ENCODE measurements at places on chromosomes 5 and 9.
A peak's percentile ranks its signal among the peaks of the same experiment; 100 is the strongest.

GRCh38 chr9:89611425-89611824 is 6.6 kb downstream of the GADD45G start:
- DNase-seq, result peak; percentile 62

GRCh38 chr5:113242481-113243348 is 192.1 kb downstream of the TSSK1B start:
- DNase-seq, result no peak

GRCh38 chr5:40355846-40356245 is 323.9 kb upstream of the PTGER4 start:
- no peak for DNase-seq

DNA sequence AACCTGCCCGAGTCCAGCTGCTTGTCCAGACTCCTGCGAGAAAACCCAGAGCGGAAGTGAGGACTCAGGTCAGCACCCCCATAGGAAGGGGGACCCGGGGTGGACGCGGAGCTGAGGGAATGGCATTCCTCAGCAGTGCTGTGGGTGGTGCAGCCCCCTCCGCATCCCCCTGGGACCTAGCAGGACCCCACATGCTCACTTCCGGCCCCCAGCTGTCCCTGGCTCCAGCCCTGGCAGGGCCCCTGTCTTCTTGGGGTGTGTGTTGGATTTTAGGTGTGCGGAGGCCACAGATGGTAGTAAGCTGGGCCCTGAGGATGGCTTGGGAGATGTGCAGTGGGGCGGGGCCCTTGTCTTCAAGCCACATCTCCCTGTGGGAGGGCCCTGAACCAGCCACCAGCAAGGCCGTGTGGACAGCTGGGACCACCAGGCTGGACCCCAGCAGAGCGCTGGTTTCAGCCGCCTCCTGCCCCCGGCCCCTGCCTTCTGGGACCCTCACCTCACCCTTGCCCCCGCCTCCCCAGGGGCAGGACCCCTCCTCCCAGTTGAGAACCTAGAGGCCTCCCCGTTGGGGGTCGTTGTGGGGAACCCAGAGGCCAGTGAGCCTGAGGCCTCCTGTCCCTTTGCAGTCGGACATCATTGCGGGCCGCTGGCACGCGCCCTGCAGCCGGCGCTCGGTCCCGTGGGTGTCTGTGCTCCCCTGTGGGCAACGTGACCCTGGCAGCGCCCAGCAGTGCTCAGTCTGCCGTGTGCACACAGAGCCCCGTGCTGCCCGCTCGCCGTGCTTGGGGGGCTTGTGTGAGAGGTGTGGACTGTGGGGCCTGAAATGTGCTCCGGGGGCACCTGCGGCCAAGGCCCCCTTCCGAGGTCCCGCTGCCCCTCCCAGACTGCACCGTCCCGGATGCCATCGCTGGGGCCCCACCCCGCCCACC is 10.8 kb upstream of the SLC9A3 start:
- no peak for DNase-seq

GRCh38 chr5:120463991-120464626 is at the start of gene PRR16:
TSS of gene PRR16 (plus strand) at chr5:120464300.
- peak; percentile 88 for DNase-seq

DNA sequence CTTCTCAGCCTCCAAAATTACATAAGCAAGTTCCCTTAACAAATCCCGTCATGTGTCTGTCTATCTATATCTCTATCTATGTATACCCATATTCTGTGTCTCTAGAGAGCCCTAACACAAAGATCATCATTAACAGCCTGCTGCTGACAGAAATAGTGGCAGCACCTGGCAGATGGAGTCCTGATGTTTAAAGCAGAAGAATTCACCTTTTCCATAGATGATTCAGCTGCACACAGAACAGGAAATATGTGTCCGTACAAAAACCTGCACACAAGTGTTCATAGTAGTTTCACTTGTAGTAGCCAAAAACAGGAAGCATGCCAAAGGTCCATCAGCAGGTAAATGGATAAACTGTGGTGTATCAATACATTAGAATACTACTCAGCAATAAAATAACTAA is 45.0 kb upstream of the ACO1 start:
- no peak for DNase-seq

DNA sequence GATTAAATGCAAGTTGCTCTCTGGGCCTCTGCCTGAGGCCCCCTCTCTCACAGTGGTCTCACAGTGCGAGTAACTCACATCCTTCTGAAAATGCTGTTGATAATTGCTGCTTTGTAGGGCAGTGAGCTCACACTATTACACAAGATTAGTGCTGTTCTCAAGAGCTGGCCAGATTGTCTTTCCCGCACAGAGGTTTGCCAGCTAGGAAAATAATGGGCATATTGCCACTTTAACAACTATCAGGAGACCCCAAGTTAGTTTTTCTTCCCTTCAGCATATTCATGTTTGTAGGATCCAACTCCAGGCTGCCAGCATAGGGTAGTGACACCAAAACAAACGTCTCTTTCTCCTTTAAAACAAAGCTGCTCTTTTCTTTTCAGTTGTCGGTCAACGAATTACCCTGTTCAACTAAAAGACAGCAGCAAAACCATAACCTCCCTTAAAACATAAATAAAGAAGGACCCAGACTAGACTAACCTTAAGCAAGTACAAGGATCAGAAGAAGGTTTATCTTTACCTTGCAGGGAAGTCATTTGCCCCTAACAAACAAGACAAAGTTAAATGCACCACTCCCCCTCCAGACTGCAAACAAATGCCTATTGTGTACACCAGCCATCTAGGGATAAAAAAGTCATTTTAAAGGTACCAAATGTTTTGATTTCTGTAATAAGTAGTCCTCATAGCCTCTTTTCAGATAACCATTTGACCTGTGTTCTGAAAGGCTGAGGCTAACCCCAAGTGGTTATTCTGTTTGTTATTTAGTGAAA is 91.4 kb downstream of the VCAN start:
- DNase-seq, result peak; percentile 45

DNA sequence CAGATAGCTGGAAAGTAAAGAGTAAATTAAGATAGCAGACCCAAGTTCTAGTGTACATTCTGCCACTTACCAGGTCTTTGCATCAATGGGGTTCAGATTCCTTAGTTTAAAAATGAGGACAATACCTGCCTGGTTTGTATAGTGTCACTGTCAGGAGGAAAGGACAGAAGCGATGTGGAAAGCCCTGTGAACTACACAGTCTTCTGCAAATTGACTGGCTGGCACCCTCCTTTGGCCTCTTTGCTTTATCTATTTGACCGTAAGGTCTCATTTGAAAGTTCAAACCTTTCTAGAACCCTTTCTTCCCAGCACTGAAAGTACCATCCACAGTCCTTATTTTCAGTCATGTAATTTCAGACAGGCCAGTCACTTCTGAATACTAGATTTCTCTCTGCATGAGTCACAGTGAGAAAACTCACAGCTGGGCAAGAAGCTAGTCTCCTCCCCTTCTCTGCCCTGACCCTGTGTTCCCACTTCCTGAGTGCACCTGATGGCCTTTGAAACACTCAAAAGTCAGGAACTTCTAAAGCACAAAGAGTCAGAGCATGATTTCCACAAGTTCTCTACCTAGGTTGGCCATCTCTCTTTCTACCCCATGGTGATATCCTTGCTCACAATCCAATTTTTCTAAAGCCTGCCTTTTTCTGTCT is 91.3 kb upstream of the RASEF start:
- DNase-seq, result no peak

All from eye (tissue), 1 donor.